ENCODE measurements at places on chromosomes 16 and 17.

DNA sequence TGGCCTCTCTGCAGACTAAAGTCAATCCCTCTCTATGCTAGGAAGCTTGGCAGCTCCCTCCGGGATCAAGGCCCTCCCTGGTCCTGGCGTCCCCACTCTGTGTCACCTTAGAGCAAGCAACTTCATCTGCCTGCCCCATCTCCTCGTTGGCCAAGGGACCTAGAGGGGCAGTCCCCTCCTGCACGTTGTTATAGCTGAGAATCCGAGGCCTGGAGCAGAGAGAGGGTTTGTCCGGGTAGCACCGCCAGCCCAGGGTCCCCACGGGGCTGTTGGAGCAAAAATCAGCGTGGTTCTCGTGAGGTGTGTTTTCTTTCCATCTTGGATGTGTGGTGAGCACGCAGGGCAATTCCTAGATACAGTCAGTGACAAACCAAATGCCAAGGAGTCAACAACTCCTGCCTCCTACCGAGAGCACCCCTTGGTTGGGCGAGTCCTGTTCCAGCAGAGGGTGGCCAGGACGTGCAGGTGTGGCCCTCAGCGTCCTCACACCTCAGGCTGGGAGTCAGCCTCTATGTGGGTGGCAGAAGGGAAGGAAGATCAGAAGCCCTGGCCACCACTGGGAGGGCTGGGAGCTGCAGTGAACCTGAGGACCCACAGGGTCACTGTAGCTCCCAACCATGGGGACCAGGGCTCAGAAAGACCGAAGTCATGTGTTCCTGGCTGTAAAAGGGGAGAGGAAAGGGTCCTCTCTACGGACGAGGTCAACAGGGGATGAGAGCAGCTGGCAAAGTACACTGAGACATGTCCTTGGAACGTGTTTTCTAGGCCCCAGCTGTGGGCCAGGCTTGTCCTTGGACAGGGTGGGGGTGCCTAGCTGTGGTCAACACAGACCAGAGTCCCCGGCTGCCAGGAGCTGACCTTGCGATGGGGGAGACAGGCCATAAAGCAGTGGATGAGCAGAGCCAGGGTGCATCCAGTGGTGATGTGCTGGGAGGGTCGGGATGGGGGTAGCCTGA is 85.6 kb upstream of the CIBAR2 start:
- no peak for DNase-seq

GRCh38 chr17:80222376-80223141 is 2.3 kb downstream of the SLC26A11 start:
- no peak for DNase-seq

DNA sequence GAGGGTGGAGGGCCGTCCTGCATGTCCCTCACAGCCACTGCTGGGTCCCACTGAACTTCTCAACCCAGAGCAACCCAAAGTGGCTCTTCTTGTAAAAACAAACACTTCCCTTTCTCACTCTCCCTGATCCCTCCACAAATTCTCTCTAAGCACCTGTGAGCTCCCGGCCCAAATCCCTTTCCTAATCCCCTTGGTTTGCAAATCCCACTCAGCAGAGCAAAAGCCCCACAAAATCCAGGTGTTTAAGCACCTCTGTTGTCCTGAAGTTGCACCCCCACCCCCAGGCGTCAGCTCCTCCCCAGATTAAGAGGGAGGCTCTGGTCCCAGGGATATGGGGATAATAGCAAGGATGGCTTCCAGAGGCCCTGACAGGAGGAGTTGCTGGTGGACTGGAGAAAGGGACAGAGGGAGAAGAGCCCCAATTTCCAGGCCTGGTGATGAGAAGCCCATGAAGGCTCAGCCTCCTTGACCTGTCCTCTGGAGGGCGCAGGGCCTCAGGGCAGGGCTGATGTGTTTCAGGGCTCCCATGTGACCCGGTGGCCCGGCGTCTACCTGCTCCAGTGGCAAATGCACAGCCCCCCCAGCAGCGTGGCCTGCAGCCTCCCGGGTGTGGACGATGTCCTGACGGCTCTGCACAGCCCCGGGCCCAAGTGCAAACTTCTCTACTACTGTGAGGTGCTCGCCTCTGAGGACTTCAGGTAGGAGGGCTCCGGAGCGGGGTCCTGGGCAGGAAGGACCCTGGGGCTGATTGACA is 23.0 kb downstream of the NAGPA start:
- DNase-seq = no peak

GRCh38 chr17:75899767-75900468 is 3.2 kb upstream of the TRIM65 start:
- no peak for DNase-seq

DNA sequence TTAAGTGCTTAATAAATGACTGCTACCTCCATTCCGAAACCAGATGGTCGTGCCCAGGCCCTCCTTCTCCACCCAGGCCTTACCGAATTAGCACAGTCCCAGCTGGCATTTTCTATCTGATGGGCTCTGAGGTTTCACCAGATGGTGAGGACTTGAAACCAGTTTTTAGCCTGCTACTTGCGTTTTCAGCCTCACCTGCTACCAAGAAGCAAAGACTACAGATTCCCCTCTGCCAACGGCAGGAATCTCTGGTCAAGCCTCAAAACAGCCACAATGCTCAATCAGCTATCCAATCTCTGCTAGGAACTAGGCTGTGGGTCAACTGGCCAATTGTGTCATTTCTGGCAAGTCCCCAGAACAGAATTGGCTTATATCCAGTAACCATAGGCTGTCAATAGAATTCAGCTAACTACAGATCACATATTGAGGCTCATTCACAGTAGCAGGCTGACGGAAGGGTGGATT is 11.7 kb downstream of the PECAM1 start:
- DNase-seq = no peak

- DNase-seq = peak; percentile 9
Observed at GRCh38 chr16:68444056-68444657, 4.2 kb downstream of the SMPD3 start.

DNA sequence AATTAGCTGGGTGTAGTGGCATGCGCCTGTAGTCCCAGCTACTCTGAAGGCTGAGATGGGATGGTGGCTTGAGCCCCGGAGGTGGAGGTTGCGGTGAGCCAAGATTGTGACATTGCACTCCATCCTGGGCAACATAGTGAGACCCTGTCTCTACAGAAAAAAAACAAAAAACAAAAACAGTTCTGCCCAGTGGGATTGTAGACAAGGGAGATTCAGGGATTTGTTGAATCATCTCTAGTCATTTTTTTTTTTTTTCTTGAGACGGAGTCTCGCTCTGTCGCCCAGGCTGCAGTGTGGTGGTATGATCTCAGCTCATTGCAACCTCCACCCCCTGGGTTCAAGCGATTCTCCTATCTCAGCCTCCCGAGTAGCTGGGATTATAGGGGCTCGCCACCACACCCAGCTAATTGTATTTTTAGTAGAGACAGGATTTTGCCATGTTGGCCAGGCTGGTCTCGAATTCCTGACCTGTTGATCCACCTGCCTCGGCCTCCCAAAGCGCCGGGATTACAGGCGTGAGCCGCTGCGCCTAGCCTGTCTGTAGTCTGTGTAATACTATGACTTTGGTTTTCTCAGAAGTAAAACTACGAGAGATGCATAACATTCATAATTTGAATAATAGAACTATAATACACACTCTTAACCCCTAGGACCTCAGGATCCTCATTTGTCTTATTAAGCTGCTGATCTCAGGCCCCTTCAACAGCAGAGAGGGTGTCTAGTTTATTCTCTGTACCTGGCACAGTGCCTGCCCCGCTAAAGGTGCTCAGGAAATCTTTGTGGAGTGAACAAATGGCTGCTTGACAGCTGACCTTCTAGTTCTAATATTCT is 1.4 kb downstream of the TEN1 start:
- no peak for DNase-seq

- DNase-seq = peak; percentile 18
Observed at GRCh38 chr16:52547004-52547833, at the start of gene TOX3. TOX3 (minus strand) TSS chr16:52547143; CDS start chr16:52546723, 420 bp downstream.

GRCh38 chr16:26019381-26020242 is 327.9 kb downstream of the HS3ST4 start:
- DNase-seq = no peak

DNA sequence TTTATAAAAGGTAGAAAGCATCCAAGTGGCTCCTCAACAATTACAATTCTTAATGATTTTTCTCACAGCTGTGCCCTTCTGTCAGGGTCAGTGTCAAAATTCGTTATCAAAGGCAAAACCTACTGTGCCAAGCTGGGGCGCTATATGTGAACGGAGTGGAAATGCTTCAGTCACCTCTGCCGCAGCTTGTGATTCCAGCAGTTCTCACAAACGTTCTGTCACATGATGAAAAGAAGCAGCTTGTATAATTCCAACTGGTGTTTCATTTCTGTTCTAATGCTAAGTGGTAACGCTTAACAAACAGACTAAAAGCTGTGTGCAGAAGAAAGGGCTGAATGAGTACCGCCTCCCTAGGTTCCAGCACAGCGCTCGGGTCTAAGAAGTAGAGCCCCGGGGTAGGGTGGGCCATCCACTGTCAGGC is 14.2 kb downstream of the PLD6 start:
- no peak for DNase-seq

DNA sequence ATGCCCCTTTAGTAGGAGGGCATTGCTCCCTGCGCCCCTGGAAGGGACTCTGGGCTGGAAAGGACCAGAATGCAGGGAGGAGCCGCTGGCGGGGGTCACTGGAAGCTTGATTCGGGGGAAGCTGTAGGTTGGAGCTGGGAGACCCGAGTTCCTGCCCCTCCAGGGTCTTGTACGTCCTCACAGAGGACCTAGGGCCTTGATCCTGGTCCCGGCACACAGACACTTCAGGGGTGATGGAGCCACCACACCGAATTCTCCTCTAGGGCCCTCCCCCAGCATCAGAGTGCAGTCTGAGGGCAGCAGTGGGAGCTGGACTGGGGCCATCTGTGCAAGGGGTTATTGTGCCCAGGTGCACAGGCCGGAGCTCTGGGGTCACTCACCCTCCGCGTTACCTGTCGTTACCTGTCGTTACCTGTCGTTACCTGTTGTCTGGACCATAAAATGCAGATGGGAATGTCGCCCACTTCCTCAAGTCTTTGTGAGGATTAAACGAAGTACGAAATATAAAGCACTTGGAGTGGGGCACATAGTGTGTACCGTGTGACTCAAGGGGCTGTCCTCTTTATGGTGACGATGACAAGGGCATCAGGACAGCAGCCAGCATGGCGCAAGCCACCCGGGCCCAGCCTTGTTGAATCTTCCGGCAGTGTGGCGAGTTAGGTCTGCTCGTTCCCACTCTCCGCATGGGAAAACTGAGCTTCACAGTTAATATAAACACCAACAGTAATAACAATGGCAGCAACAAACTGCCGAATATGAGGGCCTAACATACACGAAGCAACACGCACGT is 48.6 kb downstream of the CMIP start:
- no peak for DNase-seq

- DNase-seq = no peak
Observed at GRCh38 chr16:7438601-7439000, 106.0 kb downstream of the RBFOX1 start.

DNA sequence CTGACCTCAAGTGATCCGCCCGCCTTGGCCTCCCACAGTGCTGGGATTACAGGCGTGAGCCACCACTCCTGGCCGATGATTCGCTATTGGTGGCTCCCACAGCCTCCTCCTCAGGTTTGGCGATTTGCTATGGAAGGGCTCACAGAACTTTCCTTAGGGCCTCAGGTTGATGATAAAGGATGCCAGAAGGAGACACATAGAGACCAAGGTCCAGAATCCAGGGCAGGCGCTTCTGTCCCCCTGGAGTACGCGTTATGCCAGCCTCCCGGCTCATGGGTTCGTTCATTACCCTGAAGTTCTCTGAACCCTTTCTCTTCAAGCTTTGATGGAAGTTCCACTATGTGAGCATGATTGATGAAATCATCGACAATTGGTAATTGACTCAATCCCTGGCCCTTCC is 19.9 kb downstream of the LGALS3BP start:
- DNase-seq = no peak

GRCh38 chr17:58590377-58590776 is 75.9 kb upstream of the MTMR4 start:
- no peak for DNase-seq

- DNase-seq = no peak
Observed at GRCh38 chr17:73985466-73986015, 217.9 kb upstream of the RPL38 start.

- DNase-seq = no peak
Observed at GRCh38 chr17:81246679-81247338, 7.7 kb downstream of the NDUFAF8 start.

- peak; percentile 32 for DNase-seq
Observed at GRCh38 chr17:36188891-36189306, 7.7 kb downstream of the CCL3L1 start.

- no peak for DNase-seq
Observed at GRCh38 chr17:9016941-9017552, 4.3 kb upstream of the NTN1 start.

- DNase-seq = no peak
Observed at GRCh38 chr17:43914451-43914850, 7.1 kb upstream of the MPP2 start.

DNA sequence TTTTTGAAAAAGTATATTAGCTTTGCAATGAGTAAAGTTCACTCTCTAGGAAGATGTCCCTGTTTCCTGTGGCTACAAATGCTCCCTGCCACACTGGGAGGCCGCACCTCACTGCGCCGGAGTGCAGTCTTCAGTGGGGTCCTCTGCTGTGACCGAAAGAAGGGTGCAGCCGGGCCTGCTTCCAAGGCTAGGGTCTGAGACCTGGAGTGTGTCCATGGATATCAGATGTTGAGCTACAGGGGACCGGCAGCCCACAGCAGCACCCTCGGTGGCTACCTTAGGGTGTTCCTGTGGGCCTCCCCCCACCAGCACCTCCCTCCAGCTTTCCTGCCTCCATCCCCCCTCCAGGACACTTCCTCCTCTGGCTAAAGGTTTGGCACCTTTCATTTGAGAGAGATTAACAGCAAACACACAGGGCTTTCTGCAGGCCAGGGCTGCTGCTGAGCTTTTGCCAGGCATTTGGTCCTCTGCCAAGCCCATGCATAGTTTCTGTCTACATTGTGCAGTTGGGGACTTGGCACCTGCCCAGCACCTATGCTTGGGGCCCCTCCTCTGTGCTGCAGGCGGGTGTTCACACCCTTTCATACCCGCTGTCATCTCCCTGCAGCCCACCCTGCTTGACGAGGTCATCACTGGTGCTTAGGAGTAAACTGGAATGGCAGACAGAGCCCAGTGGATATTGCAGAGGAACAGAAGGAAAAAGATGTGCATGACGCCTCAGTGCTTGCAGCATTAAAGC is 33.8 kb upstream of the CRISPLD2 start:
- peak; percentile 75 for DNase-seq

GRCh38 chr17:64182325-64183012 is 52.5 kb upstream of the ERN1 start:
- DNase-seq = no peak

- no peak for DNase-seq
Observed at GRCh38 chr16:11280616-11281522, at the start of gene PRM1. PRM1 (minus strand) TSS chr16:11281330; CDS start chr16:11281238, 92 bp downstream.

DNA sequence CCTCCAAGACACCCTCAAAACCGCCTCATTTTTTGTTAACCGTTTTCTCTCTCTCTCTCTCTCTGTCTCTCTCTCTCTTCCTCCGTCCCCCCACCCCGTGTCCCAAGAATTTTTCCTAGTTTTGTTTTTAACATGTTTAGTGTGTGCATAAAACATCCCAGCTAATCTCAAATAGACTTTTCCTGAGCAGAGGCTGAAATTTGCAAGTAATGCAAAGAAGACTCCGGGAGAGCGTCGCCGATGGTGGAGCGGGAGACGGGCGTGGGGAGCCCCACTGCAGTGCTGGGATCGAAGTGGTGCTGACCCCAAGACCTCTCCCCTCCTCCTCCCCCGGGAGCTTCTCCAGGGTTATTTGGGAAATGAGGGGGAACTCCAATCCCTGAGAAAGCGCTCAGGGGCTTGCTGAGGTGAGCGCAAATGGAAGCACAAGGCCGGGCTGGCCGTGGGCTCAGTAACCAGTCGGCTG is 4.7 kb upstream of the DLX4 start:
- peak; percentile 58 for DNase-seq
